Posterior cingulate gyrus (tissue), 11 donors: ENCODE measurements at places on chromosomes 4 and X.

GRCh38 chrX:148310426-148311165 is 189.8 kb upstream of the AFF2 start:
- DNase-seq = no peak

GRCh38 chr4:25926462-25926861 is 12.4 kb downstream of the SMIM20 start:
- DNase-seq = no peak

GRCh38 chr4:112952313-112952700 is 97.1 kb upstream of the ANK2 start:
- DNase-seq = no peak

GRCh38 chr4:47031011-47031678 is at the start of gene GABRB1:
TSS of gene GABRB1 (plus strand) at chr4:47031567.
- peak; percentile 77 for DNase-seq

DNA sequence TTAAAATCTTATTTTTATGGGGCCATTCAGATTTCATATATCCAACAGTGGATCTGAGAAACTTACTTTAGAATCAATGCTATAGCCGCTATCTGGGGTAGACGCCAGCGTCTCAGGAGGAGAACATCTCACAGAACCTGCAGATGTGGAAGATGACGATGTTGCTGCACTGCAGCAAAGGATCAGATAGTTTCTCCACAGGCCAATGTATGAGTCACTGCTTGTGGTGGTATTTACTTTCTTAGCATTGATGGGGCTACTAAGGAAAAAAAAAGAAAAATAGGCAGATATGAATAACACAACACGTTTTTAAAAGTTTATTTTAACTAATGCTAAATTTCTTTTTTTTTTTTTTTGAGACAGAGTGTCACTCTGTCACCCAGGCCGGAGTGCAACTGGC is 85.9 kb downstream of the ZAR1 start:
- no peak for DNase-seq

DNA sequence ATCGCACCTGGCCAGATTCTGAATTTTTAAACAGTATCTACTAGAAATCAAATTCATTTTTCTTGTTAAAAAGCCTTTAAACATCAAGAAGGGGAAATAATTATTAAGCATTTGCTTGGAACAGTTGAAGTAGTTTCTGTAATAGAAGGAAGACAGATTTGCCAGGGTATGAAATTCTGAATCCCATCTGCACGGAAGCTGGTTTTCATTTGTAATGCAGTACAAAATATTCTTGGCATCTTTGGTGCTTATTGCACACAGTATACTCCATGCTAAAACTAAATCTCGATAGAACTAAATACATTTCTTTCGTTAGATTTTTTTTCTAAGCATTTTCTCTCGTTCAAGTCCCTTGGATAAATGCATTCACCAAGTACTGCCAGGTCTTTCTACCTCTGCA is 25.3 kb downstream of the TRIM2 start:
- no peak for DNase-seq

DNA sequence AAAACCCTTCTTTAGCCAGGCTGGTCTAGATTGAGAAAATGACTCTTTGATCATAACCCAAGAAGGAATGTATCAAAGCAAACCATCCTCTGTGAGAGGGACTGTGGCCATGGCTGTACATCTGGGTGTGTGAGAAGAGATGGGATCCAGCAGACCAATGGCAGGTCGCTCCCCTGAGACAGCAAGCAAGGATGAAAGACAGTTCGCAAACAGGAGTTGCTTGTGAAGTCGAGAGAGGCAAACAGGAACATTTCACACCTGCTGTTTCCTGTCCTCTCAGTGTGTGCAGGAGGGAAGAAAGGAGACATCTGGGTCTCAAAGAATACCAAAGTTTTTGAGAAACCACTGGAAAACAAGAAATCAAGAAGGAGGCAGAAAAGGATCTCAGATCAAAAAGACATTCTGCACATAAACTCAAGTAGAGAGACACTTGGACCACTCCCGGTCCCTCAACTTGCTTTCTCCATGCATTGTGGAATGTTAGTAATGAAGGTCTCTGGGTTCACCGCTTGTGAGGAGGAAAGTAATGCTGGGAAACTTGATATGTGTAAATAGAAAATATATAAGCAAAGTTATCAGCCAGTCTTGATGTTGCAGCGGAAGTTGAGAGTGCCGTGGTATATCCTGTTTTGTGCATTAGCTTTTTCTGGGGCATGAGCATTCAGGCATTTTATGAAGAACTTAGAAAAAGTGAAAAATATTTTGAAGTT is 327.5 kb downstream of the BMPR1B start:
- no peak for DNase-seq

DNA sequence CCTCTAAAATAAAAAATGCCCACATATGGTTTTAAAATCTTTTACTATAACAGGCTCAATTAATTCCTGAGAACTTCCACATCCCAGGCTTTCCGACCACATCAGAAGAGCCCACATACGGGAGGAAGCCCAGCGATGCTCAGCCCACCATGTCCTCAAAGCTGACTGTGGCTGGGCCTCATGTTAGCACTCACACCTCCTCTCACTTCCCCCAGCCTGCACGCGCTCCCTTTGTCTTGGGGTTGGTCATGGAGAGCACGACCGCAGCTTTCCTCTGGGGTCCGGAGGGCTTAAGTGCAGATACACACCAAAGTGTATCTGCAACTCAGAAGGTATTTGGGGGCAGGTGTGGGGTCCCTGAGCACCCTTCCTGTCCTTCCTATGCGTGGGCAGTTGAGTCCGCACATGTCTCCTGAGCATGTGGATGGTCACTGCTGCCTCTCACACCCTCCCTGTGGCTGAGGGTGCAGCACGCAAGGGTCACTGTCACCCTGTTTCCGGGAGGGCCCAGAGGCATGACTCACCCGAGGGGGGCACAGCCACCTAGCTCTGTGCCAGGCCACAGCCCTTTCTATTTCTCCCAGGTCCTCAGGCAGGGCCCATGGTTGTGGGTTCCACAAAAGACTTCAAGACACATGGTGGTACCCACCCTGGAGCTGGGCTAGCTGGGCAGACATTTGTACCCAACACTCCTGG is 21.2 kb downstream of the WDR1 start:
- DNase-seq = no peak

- no peak for DNase-seq
Observed at GRCh38 chr4:152189451-152190179, 346.3 kb downstream of the FBXW7 start.

GRCh38 chr4:4985844-4986243 is 33.4 kb downstream of the CYTL1 start:
- no peak for DNase-seq

- no peak for DNase-seq
Observed at GRCh38 chr4:6910340-6910959, 824 bp downstream of the TBC1D14 start.

DNA sequence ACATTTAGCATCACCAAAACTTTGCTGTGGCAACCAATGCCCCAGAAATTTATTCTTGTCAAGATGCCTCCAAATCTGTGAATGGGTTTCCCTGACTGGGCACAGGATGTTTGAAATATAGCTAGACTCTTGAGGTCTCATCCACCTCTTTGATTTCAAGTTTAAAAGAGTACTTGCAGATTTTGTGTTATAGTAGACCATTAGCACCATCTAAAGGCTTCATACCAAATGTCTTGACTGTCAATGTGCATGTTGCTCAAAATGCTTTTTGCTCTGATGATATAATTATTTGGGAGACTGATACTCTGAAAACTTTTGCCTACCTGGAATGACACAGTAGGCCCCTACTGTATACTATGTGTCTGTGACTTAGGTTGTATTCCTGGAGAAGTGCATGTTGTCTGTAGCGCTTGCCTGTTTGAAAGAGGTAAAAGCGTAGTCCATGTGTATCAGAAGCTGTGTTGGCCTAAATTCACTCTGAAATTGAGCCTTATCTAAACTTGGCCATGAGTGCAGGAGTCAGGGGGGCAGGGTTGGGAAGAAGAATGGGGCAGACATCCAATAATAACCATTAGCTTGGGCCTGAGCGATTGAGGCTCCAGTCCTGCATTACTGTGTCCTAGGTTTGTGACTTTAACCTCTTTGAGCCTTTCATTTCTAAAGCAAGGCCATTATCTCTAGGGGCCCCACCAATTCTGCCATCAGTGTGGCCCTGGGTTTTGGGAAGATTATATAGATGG is 33.8 kb downstream of the NDP start:
- no peak for DNase-seq
